Stimulated activated CD8-positive, alpha-beta memory T cell treated with anti-CD3 and anti-CD28 coated beads, Interleukin-4, amount 100 ng/mL, for 1 hour (primary cell): ENCODE measurements at places on chromosomes 7 and 10.

DNA sequence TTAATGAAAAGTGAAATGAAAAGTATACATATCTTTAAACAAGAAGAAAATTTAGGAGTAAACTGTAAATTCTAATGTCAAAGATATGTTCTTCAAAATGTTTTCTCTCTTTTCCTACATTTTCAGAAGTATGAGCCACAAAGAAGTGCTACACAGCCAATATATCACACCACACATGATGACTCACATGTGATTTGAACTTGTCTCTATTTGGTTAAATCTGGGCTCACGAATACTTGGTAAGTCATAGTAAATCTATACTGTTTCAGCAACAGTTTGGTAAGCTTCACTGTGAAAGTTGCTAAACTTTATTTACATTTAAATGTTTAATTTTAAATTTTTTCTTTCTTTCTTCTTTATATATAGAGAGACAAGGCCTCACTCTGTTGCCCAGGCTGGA lies 380.6 kb upstream of the IGFBP3 start:
- DNase-seq, result no peak

- DNase-seq, result no peak
These were observed 133.4 kb upstream of the LRRTM3 start for GRCh38 chr10:66792441-66792840.

DNA sequence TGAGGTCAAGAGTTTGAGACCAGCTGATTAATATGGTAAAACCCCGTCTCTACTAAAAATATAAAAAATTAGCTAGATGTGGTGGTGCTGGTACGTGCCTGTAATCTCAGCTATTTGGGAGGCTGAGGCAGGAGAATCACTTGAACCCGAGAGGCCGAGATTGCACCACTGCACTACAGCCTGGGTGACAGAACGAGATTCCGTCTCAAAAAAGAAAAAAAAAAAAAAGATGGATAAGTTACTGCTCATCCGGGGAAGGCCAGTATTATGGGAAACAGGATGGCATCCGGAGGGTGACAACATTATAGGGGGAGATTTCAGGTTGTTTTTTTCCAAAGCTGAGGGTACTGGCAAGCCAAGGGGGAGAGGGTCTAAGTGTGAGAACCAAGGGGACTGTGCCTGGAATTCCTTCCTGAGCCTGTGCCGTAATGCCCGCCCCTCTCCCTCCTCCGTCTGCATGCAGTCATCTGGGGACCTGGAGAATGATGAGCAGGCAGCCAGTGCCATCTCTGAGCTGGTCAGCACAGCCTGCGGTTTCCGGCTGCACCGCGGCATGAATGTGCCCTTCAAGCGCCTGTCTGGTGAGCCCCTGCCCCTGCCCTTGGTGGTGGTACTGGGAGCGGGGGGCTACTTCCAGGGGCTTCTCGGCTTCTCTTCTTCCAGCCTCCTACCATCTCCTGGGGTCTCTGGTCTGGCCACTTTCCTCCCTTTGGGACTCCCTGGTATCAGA lies 4.4 kb downstream of the LAMTOR4 start:
- DNase-seq, result no peak

- no peak for DNase-seq
These were observed 251.3 kb upstream of the LYZL1 start for GRCh38 chr10:29037348-29038113.

DNA sequence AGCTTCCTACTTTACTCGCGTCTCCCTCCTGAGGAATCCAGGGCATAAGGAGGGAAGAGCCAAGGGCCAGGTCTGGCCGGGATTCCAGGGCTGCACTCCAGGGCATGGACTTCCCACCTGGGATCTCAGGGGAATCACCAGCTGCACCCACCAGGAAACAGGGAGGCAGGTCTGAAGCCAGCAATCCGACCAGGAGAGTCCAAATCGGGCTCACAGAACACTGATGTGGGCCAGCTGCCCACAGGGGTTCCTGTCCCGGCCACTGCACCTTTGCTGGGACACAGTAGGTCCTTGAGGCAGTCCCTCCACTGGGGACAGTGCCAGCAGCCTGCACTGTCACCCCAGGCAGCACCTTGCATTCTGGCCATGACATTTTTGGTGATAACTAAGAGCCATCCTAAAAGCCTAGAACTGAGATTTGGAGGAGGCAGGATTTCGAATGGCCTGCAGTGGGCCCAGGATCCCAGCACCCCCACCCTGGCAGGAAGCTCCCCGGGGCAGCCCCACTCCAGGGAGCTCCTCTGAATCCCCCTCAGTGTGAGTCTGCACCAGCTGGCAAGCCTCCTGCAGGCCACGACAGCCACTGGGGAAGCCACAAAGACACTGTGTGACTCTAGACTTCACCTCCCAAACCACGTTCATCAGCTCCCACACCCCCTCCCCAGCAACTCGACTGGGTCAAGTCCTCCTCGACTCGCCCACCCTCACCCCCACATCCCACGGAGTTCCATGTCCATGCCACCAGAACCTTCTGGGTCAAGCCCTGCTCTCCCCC lies 71.5 kb upstream of the PPP2R2D start:
- no peak for DNase-seq

DNA sequence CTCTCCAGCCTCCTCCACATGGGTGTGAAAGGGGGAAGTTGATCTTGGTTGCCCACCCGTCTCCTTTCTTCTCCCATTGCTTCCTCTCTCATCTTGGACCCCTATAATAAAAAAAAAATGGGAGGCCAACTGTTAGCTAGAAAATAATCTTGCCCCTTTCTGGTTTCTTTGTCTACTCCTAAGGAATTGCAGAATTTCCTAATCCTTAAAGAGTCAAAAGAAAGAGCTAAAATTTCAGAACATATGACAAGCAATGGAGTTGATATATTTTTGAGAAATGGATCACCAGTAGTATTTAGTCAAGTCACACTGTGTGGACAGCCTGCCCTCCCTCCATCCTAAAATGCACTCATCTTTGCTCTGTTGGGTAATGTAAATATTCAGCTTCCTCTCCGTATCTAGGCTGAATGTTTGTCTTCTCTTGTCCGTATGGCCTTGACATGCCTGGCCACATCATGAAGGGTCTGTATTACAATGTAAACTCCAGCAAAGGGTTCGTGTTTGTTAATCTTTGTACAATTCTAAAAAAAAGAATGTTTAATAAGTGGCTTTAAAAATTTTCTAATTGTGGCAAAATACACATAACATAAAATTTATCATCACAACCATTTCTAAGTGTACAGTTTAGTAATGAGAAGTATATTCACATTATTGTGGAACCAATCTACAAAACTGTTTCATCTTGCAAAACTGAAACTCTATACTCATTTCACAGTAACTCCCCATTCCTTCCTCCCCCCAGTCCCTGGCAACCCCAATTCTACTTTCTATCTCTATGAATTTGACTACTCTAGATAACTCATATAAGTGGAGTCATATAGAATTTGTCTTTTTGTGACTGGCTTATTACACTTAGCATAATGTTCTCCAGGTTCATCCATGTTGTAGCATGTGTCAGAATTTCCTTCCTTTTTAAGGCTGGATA lies 71.5 kb downstream of the ZNF92 start:
- no peak for DNase-seq

GRCh38 chr7:127586346-127586745 lies 950 bp upstream of the GCC1 start:
- no peak for DNase-seq

DNA sequence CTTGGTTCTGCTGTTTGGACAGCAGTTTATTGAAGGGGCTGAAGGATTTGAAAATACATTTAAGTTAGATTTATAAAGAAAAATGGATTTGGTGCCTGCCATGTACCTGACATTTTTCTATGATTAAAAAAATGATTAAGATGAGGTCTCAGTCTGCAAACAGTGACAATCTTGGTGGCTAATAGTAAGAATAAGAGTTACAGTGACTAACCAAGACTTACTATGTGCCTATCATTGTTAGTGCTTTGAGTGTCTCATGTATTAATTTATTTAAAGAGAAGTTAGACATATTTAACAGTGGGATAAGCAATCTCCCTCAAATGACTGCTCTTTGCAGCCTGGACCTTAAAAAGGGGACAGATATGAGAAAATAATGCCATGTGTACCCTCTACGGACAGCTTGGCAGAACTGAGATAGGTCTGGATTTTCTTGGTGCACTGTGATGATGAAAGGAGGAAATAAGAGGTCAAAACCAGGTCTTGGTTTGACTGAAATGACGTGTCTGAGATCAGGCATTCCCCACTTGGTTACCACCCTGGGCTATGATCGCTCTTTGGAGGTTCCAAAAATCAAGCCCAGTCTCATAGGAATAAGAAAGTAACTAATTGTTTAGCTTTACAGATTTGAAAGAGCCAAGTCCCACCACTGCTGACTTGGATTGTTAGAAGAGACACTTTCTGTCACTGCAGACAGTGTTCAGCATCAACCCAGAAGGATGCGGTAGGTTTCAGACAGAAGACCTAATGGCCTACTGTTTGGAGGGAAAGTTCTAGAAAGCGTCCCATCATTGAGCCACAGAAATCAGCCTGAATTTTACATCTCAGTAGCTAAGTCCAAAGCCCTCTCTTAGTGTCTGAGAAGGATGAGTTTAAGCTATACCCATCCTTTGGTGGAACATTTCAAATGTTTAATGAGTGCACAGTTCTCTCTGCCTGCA lies 2.1 kb downstream of the CASP7 start:
- no peak for DNase-seq

DNA sequence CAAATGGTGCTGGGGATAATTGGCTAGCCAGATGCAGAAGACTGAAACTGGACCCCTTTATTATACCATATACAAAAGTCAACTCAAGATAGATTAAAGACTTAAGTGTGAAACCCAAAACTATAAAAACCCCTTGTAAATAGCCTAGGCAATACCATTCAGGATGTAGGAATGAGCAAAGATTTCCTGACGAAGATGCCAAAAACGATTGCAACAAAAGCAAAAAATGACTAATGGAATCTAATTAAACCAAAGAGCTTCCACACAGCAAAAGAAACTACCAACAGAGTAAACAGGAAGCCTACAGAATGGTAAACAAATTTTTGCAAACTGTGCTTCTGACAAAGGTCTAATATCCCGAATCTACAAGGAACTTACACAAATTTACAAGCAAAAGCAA lies 30.9 kb upstream of the PLXDC2 start:
- no peak for DNase-seq

GRCh38 chr10:78777466-78777865 lies 291.3 kb upstream of the ZMIZ1 start:
- no peak for DNase-seq

GRCh38 chr10:53579773-53580172 lies 807.2 kb upstream of the MBL2 start:
- no peak for DNase-seq

GRCh38 chr7:1811850-1812508 lies 141.9 kb downstream of the ELFN1 start:
- DNase-seq, result no peak

DNA sequence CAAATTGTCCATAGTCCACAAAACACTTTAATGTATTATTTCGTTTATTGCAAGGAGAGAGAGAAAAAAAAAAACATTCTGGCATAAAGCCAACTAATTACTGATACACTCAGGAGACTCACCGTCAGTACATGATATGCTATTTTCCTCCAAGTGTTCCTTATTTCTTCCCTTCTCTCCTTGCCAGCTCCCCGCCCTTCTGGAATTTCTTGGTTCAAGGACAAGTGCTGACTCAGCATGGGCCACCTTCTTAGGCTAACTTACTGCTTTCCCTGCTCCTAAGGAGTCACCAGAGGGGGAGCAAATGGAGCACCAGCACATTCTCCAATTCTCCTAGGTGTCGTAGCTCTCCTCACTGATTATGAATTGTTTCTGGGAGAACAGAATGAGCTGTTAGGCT lies 133.8 kb upstream of the HDAC9 start:
- no peak for DNase-seq

DNA sequence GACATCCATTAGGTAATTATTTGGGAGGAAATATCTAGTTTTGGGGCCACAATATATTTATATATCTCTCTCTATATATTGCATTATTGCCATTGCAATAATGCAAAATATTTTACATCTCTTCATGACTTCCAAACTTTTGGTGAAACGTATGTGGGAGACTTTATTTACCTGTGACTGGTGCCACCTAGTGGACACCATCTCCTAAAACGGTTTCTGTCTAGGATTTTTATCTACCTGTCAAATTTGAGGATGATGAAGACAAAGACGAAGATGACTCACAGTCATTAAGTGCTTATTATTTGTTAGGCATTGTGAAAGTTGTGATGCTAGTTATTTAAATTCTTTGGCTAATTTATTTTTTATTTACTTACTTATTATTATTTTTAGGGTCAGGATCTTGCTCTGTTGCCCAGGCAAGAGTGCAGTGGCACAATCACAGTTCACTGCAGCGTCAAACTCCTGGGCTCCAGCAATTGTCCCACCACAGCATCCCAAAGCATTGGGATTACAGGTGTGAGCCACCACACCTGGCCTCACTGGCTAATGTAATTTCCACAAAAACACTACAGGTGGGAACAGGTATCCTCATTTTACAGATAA lies 18.7 kb upstream of the CBLL1 start:
- no peak for DNase-seq
